Right atrium auricular region (tissue), 2 donors: ENCODE measurements at places on chromosomes 7 and 10. TPM values are rescaled to one million over a fixed set of nuclear protein-coding genes. Genes with fewer than 3 reads are reported as not detected.

The SPAM1 gene
- not detected for total RNA-seq

The SPDYE6 gene
- not detected for total RNA-seq

- no peaks in the 10 kb centered on the region for H3K27me3 ChIP-seq
- no peaks in the 10 kb centered on the region for H3K4me1 ChIP-seq
- no peak overlapping the region for H3K27ac ChIP-seq
- DNase-seq: no peak
Measured at GRCh38 chr10:104664205-104664604, 23.1 kb downstream of the SORCS3 start.

The BTBD16 gene
- total RNA-seq: not detected

DNA sequence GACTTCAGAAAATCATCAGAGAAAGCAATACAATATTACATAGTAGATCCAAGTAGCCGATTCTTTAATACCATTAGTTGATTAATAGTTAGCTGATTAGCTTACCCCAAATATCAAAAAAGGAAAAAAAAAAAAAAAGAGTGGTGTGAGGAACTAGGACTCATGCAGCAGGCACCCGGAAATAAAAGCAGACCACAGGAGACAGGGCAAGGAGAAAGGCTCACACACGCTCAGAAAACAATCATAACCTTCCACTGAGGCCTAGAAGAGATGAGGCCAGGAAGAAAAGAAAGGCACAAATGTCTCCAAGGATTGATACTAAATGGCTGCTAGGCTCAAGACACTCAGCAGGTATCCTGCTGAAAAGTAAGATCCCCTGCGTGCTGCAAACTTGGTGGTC lies 25.9 kb downstream of the TRDMT1 start:
- H3K36me3 ChIP-seq: no peaks in the 10 kb centered on the region
- H3K4me1 ChIP-seq: no peaks in the 10 kb centered on the region
- no peak overlapping the region for H3K27ac ChIP-seq
- H3K4me3 ChIP-seq: peak overlapping the region; percentile 3
- H3K27me3 ChIP-seq: no peaks in the 10 kb centered on the region

DNA sequence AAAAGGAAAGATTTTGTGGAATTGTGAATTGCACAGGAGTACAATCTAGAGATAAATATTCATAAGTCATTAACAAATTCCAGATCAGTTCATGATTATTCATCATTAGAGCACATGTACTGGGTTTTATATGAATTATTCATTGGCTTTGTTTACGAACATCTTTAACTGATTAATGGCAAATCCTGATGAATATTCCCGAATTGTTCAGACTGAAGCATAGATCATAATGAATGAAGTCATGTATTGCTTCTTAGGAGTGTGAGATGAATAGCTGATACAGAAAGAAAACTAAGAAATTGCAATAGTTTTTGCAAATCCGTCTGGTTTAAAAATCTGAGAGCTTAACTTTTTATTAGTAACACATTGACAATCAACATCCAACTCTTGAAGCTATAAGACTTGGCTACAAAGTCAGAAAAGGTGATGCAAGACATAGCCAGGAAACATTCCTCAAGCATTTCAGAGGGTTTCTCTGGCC lies 183.6 kb upstream of the DGKB start:
- DNase-seq: no peak
- no peak overlapping the region for H3K27ac ChIP-seq
- no peaks in the 10 kb centered on the region for H3K4me1 ChIP-seq
- H3K36me3 ChIP-seq: no peaks in the 10 kb centered on the region

GRCh38 chr7:139942636-139943035 lies 113.6 kb downstream of the TBXAS1 start:
- no peak for DNase-seq
- no peak overlapping the region for H3K27ac ChIP-seq
- no peak overlapping the region for H3K4me3 ChIP-seq
- H3K4me1 ChIP-seq: no peaks in the 10 kb centered on the region

DNA sequence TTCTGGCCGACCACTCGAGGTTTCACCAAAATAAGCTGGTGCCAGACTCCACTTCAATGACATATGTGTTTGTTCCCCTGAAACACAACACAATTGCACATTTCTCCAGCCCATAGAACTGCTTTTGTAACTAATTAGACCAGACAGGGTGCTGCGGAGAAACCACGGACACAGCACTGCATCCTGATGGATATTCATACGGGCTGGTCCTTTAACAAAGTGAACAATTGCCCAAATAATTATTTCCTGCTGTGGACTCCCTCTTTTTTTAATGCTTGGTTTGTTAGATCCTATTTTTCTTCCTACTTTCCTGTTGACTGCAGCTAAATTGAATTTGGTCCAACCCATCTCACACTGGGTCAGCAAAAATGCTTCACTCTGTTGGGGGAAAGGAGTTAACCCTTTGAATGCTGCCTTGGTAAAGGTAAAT lies 198.6 kb upstream of the BMPER start:
- no peaks in the 10 kb centered on the region for H3K27me3 ChIP-seq
- H3K4me1 ChIP-seq: peaks cover 10% of the 10 kb centered on the region
- no peaks in the 10 kb centered on the region for H3K36me3 ChIP-seq

The POLR2J2 gene
- total RNA-seq: 1.4 TPM

The AKR1C4 gene
- total RNA-seq: not detected
